ENCODE measurements at places on chromosomes 2 and 18.

DNA sequence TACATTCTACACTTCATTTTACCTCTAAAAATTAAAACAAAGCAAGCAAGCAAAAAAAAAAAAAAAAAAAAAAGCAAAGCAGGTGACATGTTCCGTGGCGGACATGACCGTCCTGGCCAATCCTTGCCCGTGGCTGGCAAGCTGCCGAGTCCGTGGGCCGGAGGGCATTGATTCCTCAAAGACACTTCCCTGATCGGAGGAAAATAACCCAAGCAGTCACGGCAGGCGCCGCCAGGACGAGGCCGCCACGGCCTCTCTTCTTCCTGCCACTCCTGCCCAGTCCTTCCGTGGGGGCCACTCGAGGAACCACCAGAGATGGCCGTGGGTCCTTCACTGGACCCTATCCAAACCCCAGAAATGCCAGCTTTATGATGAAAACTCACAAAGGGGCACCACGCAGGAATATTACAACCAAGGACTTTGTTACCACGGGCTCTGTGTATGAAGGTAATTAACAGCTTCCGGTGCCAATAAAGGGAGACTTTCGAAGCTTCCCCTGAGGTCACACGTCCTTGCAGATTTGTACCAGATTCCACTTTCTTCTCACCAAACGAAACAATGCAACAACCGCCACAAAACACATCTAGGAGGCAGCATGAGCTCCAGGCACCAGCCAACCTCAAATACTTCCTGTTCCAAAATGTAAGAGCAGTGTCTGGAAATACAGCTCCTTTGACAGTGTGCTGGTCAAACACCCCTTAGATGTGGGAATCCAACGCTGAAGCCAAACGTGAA lies 170.3 kb downstream of the HDAC4 start:
- no peak for DNase-seq

GRCh38 chr2:38581193-38582147 lies 21.3 kb downstream of the HNRNPLL start:
- DNase-seq, result peak; percentile 95

DNA sequence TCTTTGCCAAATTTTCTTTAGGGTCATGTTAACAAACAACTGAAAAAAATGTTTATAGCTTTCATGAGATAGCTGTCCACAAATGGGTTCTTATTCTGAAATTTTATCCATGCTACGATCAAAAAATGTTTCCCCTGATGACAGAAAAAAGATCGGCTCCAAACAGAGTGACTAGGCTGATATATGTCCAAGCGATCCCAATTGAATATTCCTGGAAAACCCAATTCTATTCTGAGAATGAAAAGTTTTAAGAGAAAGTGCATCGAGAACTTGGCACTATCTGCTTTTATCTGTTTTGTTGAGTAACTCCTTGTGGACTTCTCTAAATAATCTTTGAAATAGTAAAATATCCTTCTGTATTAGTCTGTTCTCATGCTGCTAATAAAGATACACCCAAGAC lies 19.1 kb downstream of the KCNE4 start:
- no peak for DNase-seq

GRCh38 chr2:86150502-86150901 lies 44.5 kb downstream of the PTCD3 start:
- no peak for DNase-seq

- no peak for DNase-seq
Measured at GRCh38 chr2:235480614-235481013, 13.2 kb upstream of the AGAP1 start.

- no peak for DNase-seq
Measured at GRCh38 chr2:109439986-109440385, 173.8 kb downstream of the SEPTIN10 start.

GRCh38 chr18:53799134-53799533 lies 425.3 kb downstream of the MBD2 start:
- DNase-seq, result no peak

All from GM23338 (cell line).